ENCODE measurements at places on chromosomes 6 and 20.

DNA sequence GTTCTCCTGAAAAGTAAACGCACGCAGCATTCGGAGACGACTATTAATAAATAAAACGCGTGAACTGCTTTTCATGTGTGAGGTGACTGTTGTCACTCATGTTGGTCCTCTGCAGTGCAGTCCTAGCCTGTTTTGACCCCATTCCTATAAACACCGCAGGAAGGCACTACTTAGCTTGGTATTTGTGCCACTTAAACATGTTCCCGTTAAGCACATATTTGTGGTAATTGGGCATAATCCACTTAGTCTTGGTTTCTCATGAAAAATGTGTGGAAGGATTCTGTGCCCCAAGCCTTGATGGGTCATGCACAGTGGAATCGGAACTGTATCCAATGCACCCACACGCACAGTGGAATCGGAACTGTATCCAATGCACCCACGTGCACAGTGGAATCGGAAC is 313.9 kb downstream of the THBS2 start:
- no peak for DNase-seq

GRCh38 chr20:35625584-35626385 is 10.2 kb downstream of the SPAG4 start:
- no peak for DNase-seq

DNA sequence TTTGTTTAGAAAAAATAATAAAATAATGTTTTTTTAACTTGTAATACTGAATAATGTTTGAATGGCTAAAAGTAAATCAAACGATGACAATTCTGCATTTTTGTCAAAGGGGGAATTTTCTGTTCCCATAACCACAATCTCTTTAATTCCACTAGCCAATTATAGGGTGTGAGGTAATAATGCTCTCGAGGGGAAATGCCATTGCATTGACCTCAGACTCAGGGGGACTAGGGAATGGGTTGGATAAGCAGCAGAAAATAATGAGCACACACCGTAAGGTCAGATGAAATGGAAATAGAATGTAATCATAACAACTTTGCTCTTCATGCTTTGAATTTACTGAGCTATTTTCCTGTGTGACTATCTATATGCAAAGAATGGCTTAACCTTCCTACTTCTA is 584.7 kb downstream of the RFPL4B start:
- no peak for DNase-seq

GRCh38 chr6:166672624-166673206 is 45.7 kb upstream of the RPS6KA2 start:
- no peak for DNase-seq

DNA sequence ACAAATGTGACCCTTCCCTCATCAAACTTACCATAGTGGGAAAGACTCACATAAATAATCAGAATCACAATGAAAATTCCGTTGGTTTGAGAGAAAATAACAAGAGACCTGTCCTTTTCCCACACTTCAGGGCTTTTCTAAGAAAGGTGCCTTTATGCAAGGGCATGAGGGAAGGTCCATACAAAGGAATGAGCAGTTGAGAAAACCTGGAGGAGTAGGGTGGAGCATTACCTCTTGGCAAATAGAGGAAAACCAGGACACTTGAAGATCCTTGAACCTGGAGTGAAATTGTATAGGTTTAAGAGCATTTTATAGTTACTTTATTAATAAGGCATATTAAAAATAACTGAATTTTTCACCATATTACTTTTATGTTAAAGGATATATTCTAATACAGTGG is 54.3 kb downstream of the UBR2 start:
- no peak for DNase-seq

- DNase-seq = no peak
Measured at GRCh38 chr20:48154040-48154765, 368.9 kb upstream of the SULF2 start.

DNA sequence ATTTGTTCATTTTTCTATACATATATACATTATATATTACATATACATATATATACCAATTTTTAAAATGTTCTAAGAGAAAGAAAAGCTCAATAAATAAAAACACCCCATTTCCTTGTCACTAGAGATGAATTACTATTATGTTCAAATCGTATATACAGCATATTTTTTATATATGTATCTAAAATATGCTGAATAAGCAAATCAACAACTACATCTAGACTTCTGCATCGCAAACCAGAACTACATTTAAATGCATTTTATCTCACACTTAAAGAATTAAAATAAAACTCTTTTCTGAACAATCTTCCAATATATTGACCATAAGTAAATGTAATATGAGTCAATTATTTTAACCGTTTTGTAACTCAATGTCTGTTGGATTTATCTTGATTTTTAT is 133.9 kb downstream of the LAMA2 start:
- no peak for DNase-seq

Measured in NCI-H1105 (cell line).